ENCODE measurements at places on chromosomes 7 and 10.

DNA sequence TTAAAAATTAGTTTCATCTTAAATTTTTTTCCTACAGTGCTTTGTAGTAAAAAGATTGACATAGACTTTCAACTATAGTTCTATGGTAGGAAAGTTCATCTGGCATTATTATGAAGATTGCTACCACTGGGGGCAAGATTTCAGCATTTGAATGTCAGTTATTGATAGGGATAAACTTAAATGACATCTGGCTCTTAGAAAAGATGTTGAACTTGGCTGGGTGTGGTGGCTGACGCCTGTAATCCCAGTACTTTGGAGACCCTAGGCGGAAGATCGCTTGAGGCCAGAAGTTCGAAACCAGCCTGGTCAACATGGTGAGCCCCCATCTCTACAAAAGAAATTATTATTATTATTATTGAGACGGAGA is 1.4 kb upstream of the TRA2A start:
- no peak for DNase-seq

GRCh38 chr10:98019784-98020183 is 10.6 kb downstream of the CRTAC1 start:
- no peak for DNase-seq

DNA sequence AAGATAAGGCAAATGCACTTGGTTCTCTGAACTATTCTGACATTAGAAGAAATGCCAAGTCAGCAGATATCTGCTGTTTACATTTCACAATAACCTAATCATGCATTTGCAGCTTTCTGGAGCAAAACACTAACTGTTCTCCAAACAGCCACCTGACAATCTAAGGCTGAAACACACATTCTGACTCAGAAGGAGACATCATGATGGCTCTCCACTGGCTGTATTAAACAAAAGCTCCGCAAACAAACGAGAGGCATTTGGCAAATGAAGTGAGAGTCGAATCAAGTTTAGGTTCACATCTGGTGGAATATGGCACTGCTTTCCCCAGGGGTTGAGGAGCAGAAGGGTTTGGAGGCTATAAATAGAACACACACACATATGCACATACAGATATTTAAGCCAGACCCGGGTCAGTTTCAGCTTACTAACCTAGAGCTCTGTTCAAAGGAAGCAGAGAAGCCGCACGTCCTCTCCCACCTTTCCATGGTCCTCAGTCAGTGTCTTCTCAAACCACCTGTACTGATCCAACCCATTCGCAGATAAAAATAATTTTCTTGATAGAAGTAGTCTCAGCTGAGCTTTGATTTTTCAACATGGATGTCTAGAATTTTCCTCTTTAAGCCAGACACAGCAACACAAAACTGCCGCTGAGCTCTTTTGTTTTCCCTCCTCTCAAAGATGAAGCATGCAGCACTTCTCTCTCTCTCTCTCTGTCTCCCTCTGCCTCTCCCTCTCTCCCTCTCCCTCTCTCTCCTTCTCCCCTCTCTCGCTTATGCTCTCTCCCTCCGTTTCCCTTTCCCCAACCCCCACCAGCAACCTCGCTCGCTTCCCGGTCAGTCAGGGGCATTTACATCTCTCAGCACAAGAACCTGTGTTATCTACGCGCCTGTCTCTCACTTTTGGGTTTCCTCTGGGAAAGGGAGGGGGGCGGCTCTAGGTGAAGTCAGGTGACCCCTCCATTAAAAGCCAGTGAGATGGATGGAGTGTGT is 682.8 kb downstream of the MAGI2 start:
- DNase-seq: peak; percentile 35

- DNase-seq: no peak
These were observed 677.9 kb downstream of the PARD3 start for GRCh38 chr10:34137201-34137600.

DNA sequence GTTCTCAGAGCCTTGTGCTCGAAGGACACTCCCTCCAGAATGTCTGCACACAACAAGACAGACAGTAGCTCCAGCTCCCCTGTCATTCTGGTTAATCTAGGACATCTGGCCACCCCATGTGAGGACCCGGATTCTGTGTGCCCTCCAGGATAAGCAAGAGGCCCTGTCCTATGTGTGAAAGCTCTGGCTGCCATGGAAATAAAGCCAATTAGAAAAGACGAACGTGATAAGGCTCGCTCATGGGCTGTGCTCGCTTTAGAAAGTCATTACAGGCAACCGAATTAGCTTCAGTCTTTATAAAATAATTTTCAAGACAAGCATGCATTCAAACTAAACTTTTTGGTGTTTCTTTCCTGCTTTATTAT is 263.4 kb downstream of the INHBA start:
- DNase-seq: no peak

DNA sequence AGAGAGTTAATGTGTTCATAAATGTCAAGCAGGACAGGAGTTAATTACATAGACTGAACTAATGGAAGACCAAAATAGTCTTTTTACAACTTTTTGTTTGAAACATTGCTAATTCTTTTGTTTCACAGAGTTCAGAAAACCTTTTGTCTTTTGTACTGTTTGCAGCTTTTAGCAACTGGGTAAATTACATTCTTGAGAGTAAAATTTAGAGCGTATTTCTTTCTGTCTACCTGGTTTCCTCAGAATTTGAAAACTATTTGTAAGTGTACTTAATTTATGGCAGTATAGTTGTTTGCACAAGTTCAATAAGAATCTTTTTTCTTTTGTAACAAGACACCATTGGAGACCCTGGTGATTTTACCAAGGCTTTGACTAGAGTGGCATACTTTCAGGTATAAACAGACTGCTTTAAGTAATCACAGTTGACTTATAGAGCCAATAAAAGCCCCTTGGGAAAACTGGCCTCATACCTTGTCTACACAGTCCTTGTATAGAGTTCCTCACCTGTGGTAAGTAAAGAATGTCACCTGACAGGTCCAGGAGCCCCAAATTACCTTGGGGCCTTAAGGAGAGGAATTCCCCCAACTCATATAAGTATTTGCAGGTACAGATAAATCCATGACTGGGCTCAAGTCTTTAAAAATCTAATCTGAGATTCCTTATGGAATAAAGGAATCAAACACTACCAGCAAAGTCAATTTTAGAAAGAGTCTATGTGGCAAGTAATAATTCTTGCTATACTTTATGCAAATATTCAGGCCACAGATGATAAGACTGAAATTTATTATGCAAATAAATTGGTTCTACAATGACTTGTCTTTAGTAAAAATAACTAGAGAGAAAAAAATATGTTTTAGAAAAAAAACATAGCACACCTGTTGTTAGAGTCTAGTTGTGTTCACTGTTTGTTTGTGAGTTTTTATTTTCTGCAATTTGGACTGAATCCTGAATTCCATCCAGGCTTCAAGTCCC is 23.6 kb upstream of the CREB3L2 start:
- no peak for DNase-seq

GRCh38 chr10:43135656-43136055 is 2.6 kb upstream of the CSGALNACT2 start:
- DNase-seq: no peak

- no peak for DNase-seq
These were observed 227.7 kb downstream of the SKIDA1 start for GRCh38 chr10:21297603-21298383.

Measured in iPS DF 6.9 (cell line).